Stimulated activated CD4-positive, alpha-beta T cell treated with anti-CD3 and anti-CD28 coated beads, Interleukin-12 subunit alpha, Interleukin-12 subunit beta, amount 100 ng/mL, for 48 hours (primary cell): ENCODE measurements at places on chromosomes 6 and 20.

DNA sequence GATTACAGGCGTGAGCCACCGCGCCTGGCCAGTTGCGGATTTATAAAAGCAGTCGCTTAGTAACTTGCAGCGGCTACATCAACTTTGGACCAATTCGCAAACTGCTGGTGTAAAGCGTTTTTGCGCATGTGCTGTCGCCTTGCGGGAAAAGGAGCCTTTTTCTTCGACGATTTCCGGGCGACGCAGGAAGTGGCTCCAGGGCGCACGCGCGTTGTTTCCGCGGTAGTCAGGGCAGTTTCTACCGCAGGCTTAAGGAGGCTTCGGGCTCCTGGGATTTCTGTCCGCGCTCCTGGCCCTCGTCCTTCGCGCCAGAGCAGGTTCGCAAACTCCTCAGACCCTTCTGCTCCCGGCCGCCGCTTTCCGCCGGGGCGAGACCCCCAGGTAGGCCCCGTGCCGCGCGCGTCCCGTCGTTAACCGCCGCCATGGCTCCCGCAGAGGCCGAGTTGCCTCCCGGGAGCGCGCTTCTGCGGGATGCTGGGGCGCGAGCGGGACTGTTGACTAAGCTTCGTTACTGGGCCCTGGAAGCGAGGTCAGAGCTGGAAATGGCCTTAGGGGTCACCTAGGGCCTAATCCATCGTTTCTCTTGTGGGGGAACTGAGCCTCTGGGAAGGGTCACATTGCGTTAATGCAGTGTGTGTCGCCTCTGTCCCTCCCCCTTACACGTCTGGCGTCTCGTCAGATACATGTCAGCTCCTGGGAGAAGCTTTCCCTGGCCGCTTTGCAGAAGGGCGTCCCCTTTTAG is at the start of gene RAE1:
RAE1 (plus strand) TSS at position 214 of the 742 bp plus-strand sequence. CDS start 2,784 bp downstream, outside the sequence.
- peak; percentile 80 for DNase-seq

GRCh38 chr20:55514531-55514930 is 490.8 kb downstream of the CBLN4 start:
- DNase-seq: no peak

DNA sequence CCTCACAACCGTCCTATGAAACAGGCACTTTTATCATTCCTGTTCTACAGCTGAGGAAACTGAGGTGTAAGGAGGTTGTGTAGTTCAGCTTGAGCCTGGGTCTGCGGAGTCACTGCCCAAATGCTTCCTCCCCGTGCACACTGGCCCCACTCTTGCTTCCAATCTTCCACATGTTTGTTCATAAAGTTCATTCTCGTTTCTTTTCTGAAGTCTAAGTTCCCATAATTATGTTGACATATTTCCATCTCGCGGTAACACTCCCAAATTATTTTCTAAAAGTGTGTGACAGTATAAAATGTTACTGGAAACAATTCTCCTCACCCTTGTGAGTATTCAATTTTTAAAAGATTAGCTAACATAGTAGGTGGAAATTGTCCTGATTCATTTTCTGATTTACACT is 106.9 kb downstream of the SLC22A3 start:
- DNase-seq: no peak

DNA sequence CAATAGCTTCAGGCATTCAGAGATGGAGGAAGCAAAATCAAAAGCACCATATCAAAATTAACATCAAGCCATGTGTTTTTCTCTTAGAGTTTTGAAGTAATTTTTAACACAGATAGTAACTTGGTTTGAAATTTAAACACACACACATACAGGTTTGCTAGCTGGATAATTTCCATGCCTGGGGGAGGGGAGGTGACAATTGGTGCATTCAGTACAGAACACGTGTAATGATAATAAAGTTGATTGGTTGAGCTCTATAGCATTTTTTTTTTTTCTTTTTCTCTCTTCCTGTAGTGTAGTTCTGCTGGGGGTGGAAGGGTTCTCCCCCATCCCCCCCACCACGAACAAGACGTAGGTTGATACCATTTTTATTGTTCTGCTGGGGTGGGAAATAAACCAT is 564.8 kb downstream of the LMBRD1 start:
- no peak for DNase-seq

DNA sequence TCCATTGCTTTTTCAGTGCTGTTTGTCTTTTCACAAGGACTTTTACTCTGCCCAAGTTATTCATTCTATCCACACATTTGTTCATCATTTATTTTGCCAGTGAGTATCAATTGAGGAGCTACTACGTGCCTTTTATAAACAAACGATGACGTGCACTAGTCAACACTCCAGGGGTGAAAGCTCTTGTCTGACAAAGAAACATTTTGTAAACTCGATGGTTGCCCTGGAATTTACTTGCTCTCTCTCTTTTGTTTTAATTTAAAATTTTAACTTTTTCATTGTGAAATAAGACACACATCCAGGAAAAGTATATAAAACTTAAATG is 8.3 kb upstream of the MRPS18A start:
- DNase-seq: no peak

- DNase-seq: no peak
Measured at GRCh38 chr20:62357187-62357667, 9.9 kb downstream of the LAMA5 start.

GRCh38 chr20:36270744-36271638 is 34.7 kb downstream of the AAR2 start:
- DNase-seq: no peak

DNA sequence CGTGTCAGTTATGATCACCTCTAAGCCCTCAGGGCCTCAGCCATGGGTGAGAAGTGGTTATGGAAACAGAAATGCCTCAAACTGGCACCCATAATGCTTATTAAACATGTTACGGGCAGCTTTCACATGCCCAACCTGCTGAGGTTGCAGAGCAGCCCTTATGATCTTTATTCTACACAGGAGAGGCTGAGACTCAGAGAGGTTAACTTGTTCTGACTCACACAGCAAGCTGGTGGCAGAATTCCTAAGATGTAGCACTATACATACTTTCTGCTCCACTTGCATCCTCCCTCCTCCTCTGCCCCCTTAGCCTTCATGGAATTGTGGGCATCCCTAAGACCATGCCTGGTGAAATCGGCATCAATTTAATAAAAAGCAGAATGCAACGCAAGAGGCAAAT is 34.7 kb upstream of the IGF2R start:
- no peak for DNase-seq
